Osteocyte (in vitro differentiated cells): ENCODE measurements at places on chromosomes 16 and 17.

DNA sequence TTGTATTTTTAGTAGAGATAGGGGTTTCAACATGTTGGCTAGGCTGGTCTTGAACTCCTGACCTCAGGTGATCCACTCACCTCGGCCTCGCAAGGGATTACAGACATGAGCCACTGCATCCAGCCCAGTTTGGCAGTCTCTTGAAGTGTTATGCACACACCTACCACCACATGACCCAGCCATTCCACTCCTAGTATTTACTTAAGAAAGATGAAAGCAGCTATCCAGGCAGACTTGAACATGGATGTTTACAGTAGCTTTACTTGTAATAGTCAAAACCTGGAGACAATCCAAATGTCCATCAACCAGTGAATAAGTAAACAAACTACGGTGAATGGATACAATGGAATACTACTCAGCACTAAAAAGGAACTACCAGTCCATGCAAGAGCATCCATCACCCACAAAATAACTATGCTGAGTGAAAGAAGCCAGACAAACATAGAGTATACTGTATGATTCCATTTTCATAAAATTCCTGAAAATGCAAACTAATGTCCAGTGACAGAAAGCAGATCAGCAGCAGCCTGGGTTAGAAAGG, 37.8 kb upstream of the RASD1 start:
- DNase-seq, result no peak

DNA sequence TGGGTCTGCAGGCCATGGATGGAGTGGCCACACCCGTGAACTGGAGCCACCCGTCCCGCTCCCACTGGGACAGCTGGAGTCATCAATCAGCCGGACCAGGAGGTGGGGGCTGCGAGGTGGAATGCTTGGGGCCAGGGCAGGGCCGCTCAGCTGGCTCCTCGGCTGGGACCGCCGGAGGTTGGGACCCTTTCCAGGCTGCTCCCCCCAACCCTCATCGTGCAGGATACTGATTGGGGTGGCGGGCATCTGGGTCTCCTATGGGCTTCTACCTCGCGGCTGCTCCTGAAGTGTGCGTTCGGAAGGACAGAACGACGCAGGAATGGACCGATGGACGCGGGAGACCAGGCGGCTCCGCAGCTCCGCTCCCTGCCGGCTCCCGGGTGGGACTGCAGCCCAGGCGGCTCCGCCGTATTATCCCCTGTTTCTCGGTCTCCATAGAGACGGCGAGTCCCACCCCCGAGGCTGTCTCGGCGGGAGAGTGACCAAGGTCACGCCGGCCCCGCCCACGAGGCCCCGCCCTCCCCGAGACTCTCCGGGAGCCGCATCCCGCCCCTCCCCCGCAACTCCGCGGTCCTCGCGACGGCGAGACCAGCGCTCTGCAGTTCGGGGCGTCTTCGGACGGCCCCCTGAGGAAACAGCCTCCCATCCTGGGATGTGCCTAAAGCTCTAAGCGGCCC, at the start of gene TPPP3:
Gene TPPP3, minus strand, starts transcription at position 388 of the 677 bp plus-strand sequence. CDS start 2,387 bp downstream, outside the sequence.
- DNase-seq, result peak; percentile 96

DNA sequence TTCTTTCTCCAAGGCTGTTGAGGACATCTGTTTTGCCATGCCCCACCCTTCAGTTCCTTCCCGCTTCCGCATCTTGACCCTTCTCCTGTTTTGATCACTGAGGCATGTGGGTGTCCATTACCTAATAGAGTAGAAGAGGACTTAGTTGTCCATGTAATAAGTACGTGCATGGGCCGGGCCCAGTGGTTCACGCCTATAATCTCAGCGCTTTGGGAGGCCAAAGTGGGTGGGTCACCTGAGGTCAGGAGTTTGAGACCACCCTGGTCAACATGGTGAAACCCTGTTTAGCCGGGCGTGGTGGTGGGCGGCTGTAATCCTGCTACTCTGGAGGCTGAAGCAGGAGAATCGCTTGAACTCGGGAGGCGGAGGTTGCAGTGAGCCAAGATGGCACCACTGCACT, 637.8 kb upstream of the EEF2KMT start:
- DNase-seq, result no peak

DNA sequence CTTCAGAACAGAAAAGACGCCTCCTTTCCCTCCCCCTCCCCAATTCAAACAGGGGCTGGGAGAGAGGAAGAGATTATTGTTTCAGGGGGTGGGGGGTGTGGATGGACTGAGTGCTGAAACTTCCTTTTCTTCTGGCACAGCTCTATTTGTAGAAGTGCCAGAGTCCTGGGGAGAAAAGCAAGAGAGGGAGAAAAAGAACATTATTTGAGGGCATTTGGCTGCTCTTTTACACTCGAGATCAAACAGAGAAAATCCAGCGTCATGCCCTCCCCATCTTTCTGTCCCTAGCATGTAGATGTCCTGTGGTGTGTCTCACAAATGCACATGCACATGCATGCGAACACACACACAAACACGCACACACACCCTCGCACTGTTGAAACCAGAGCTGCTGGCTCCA, 13.0 kb downstream of the ARL4D start:
- no peak for DNase-seq

GRCh38 chr16:80147026-80147655, 393.7 kb upstream of the DYNLRB2 start:
- DNase-seq, result no peak

GRCh38 chr17:13931111-13931526, 138.2 kb upstream of the COX10 start:
- DNase-seq, result no peak

DNA sequence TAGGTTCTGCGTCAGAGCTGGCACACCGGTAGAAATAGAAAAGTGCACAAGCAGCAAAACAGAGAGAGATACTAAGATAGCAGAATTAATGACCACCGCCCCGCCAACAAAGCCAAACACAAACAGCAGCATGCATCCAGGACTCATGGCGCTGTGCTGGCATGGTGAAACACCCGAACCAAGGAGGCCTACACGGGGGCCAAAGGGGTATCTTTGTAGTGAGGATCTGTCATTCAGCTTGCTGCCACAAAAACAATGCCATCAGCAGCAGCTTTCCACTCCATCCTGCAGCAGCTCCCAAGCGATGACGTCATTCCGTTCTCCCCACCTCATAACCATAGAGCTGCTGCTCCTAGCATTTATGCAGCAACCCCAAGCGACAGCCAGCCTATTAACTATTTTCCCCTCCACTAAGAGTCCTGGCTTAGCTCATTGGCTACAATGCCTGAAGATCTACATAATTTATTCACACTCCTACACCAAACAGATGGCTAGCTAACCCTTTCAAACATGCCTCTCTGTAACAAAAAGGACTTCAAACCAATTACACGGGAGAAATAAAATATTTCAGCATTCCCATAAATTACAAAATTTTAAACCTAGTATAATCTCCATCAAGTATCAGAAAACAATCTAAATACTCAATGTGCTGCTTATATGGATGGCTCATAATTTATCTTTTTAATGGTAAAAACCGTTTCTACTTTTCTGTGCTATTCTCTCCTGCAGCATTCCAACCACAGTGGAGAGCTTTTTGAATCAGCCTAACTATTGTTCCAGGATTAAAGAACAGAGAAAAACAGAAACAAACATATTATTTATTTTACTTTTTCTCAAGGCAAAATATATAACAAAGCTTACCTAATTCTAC, 73.9 kb downstream of the SPAG9 start:
- no peak for DNase-seq
